K562 (cell line): ENCODE measurements at places on chromosomes 13 and 19.

- DNase-seq, result no peak
Observed at GRCh38 chr13:27118428-27119054, 53.1 kb downstream of the USP12 start.

DNA sequence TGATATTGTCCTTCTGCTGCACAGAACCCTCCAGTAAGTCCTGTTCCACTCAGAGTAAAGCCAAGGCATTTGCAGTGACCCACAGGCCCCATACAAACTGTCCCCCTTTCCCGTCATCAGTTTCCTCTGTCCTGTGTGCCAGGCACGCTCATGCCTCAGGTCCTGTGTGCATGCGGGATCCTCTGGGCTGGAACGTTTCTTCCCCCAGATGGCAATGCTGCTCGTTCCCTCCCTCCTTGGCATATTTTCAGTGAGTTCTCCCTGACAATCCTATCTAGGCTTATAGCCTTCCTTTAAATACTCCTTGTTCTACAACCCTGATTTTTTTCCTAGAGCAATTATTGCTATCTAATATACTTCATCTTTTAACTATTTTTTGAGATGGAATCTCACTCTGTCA lies 5.7 kb downstream of the OPA3 start:
- no peak for DNase-seq

GRCh38 chr19:1074544-1075283 lies 7.7 kb downstream of the ARHGAP45 start:
- peak; percentile 86 for DNase-seq

- DNase-seq, result no peak
Observed at GRCh38 chr19:49954092-49954829, 6.7 kb downstream of the SIGLEC11 start.

DNA sequence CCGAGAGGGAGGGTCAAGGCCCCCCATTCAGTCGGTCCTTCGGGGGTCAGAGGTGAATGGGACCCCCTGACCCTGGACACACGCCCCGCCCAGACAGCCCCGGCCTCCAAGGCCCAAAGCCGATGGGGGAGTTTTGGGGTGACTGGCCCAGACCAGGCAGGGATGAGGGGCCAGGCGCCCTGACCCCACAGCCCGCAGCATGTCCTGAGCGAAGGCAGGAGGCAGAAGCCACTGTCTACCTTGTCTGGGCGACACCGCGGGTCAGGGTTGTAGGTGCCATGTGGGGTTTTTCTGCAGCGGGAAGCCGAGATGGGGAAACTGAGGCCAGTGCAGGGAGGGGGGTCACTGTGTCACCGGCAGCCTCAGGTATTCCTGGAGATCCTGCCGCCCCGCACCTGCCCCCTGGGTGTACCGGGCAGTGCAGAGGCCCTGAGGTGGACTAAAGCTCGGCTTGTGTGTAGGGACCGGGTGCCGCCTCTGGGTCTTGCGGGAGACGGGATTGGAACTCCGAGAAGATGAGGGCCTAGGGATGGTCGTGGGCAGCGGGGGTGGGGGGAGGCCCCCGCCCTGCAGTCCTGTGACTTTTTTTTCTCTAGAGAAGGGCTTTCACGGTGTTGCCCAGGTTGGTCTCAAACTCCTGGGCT lies 8.5 kb downstream of the ARID3A start:
- no peak for DNase-seq

- DNase-seq, result no peak
Observed at GRCh38 chr19:8488365-8488764, 14.1 kb downstream of the PRAM1 start.

DNA sequence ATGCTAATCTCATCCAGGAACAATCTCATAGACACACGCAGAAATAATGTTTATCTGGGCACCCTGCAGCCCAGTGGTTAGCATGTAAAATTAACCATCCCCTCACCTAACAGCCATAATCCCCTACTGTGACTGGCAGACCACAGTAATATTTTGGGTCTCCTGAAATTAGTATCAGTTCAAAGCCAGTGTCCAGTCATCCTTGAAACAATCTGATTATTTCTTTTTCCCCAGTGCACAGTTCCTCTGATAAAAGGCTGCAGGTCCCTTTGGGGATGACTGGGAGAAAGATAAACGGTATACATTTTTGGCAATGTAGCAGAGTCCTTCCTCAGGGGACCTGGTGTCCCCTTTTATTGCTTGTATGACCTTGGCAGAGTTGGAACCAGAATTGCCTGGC lies 50.4 kb upstream of the CYSLTR2 start:
- DNase-seq, result no peak

DNA sequence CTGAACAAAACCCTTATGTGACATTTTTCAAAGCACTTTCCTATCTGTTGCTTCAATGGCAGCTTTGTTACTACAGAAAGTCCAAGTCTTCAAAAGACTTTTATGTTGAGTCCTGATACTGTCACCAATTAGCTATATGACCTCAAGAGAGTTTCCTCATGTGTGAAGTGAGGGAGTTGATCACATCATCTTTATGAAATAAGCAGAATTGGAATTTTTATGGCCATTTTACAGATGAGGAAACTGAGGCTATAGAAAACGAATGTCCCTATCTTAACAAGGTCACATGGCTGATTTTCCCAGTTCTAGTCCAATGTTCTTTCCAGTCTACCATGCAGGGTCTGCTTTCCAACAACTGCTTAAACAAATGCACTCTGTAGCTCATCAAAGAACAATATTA lies 2.6 kb downstream of the TNFRSF19 start:
- no peak for DNase-seq

DNA sequence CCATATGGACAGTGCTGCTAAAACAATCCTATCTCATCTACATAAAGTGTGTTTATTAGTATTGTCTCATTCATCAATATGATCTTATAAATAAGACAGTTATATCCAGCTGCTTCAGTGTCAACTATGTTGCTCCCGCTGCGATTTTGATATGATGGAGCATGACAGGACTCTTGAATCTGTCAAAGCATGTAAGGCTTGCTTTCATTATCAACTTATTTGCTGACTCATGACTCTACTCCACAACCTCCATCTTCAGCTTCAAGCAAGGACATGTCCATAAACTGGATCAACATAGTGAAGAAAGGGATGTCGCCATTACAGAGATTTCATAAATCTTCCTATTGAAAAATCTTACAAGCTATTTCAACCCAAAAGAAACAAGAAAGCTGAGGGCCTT lies 2812.6 kb downstream of the PCDH9 start:
- DNase-seq, result no peak

GRCh38 chr19:46493236-46494145 lies 2.2 kb downstream of the PNMA8B start:
- peak; percentile 28 for DNase-seq

- no peak for DNase-seq
Observed at GRCh38 chr13:110425444-110425780, 118.3 kb downstream of the COL4A2 start.

GRCh38 chr13:98060282-98060681 lies 82.6 kb upstream of the FARP1 start:
- no peak for DNase-seq

DNA sequence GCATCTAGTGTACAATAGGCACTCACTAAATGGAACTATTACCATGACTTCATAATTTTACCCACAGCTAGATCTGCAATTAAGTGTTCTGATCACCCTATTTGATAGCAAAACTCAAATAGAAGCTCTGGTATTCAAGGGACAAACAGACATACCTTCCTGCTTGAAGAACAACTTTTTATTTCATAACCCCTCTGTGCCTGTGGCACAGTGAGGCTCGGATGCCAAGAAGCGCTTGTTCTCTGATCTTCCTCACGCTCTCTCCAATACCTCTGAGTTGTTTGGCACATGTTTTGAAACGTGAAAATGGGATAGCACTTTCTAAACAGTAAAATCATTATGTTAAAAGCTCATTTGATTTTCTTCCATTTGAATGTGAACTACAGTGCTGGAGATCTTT lies 232.0 kb downstream of the KLF5 start:
- no peak for DNase-seq

DNA sequence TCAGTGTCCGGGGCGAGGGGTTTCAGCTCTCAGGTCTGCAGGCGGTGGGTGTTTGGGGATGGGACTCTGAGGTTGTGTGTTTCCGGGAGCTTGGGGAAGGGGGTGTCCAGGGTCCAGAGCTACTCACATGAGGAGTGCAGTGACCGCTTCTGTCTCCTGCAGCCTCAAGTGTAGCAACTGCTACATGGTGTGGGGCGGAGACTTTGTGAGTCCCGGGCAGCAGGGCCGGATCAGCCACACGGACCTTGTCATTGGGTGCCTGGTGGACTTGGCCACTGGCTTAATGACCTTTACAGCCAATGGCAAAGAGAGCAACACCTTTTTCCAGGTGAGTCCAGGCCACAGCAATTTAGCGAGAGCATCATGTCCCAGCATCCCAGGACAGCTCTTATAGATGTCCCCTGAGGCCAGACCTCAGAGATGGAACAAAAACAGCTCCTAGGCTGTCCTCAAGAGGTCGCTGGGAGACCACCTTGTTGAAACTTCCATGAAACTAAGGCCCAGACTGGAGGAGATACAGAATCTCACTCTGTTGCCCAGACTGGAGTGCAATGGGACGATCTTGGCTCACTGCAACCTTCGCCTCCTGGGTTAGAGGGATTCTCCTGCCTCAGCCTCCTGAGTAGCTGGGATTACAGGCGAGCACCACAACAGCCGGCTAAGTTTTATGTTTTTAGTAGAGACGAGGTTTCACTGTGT lies 44.9 kb downstream of the RYR1 start:
- peak; percentile 47 for DNase-seq

- DNase-seq, result no peak
Observed at GRCh38 chr13:53848366-53848961, 819.9 kb downstream of the OLFM4 start.

GRCh38 chr13:66001140-66001539 lies 1229.0 kb downstream of the PCDH9 start:
- DNase-seq, result no peak

DNA sequence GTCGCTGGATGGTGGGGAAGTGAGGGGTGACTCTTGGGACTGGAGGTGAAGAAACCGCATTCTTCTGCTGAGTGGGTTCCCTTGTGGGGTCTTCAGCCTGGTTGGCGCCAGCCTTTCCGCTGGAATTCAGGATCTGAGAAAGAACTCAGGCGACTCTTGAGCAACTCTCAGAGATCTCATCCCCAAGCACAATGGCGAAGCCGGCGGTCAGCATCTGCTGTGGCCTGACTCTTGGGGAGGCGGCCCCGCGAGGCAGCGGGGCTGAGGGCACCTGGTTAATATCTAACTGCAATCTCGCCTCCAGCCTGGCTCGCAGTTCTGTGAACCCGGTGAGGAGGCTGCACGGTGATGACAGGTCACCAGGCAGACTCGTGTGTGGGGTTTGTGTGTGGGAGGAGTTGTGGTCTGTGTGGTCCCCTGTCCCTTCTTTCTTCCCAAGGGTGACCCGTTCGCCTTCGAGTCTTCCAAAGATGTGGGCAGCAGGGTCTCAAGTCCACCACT lies 883 bp downstream of the ZNF441 start:
- DNase-seq, result peak; percentile 34

- DNase-seq, result no peak
Observed at GRCh38 chr13:34826432-34826831, 115.6 kb upstream of the NBEA start.

DNA sequence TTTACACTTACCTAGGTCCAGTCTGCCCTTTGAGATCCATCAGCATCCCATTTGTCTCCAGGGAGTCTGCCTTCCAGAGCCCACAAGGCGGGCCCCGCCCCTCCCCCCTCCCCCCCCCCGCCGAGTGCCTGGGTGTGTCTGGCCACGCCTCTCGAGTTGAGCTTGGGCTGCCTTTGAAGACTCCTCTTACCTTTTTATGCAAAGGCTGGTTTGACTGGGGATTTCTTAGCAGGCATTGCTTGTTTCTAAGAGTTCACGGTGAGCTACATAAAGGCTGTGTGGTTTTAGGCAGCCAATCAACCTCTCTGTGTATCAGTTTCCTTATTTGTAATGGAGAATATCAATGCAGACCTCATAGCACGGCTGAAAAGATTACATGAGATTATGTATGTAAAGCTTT lies 11.3 kb downstream of the GPR12 start:
- DNase-seq, result peak; percentile 14

DNA sequence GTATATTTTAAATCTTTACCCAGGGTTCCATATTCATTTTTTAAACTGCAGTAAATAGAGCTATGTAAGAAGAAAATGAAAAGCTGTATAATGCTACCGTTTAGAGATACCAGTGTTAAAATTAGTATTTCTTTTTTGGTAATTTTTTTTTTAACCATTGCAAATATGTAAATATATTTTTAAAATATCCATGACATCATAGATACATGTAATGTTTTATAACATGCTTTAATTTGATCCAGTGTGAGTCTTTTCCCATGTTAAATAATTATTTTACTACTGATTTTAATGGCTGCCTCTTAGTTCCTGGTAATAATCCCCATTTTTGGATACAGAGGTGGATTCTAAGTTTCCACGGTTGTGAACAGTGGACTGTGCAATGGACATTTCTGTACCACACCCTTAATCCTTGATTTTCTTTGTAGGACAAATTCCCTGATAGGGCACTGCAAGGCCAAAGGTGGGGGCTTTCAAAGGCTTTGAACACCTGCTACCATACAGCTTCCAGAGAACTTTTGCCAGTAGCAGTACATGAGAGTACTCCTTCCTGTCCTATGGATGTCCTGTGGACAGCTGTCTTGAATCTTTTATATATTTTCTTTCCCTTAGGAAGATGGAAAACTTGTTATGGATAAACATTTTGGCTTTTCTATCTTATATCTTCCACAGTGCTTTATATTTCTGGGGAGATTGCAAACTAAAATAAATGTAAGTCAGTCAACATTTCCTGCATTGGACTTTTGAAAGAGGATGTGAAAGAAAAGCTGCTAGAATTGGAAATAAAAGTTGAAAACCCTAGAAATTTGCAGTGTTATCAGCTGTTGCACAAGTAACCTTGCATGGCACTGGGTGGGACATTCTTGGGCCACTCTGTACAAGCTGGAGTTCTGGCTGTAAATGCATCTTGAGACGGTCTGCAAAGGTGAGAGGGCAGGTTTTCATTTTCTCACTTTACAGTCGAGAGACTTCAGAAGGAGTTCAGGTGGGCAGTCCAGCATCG lies 46.8 kb downstream of the ARHGEF7 start:
- DNase-seq, result no peak

DNA sequence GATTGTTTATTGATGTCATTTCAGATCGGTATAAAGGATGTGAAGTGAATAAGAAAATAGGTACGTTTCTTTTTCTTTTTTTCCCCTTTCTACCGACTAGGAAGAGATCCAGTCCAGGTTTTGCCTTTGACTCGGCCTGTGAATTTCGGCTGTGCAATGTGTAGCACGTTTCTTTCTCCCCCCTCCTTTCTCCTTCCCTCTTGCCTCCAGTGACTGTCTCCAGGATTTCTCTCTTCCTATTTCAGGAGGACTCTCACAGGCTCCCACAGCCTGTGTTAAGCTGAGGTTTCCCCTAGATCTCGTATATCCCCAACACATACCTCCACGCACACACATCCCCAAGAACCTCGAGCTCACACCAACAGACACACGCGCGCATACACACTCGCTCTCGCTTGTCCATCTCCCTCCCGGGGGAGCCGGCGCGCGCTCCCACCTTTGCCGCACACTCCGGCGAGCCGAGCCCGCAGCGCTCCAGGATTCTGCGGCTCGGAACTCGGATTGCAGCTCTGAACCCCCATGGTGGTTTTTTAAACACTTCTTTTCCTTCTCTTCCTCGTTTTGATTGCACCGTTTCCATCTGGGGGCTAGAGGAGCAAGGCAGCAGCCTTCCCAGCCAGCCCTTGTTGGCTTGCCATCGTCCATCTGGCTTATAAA lies at the start of gene GPC6:
Gene GPC6 (plus strand): TSS at position 185 of the 657 bp plus-strand sequence.
- DNase-seq, result peak; percentile 66
